A375 (cell line): ENCODE measurements at places on chromosomes 2 and 18. TPM values are rescaled to one million over a fixed set of nuclear protein-coding genes. Genes with fewer than 3 reads are reported as not detected.

The PROKR1 gene
- total RNA-seq, result not detected in 2 replicates

The RALB gene
- total RNA-seq, result 19.4 and 22.4 TPM in 2 replicates

The ERBB4 gene
- total RNA-seq, result 0.03 and 0.08 TPM in 2 replicates

The RESP18 gene
- total RNA-seq, result not detected in 2 replicates

The CNTNAP5 gene
- total RNA-seq, result 0.11 TPM in 1 of 2 replicates, not detected in the other
